ENCODE measurements at places on chromosomes 7 and 10. TPM values are rescaled to one million over a fixed set of nuclear protein-coding genes. Genes with fewer than 3 reads are reported as not detected.

DNA sequence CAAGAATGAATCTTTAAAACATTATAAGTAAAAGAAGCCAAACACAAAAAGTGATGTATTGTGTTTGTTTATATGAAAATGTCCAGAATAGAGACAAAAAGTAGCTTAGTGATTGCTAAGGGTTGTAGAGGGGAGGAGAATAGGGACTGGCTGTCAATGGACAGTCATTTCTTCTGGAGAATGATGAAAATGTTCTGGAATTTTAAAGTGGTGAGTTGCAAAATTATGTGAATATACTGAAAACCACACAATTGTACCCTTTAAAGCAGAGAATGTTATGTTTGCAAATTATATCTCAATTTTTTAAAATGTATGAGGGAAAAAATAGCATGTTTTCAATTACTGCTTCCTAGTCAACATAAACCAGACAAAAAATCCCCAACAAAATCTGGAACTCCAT is 174.2 kb downstream of the KMT2E start:
- DNase-seq = no peak

DNA sequence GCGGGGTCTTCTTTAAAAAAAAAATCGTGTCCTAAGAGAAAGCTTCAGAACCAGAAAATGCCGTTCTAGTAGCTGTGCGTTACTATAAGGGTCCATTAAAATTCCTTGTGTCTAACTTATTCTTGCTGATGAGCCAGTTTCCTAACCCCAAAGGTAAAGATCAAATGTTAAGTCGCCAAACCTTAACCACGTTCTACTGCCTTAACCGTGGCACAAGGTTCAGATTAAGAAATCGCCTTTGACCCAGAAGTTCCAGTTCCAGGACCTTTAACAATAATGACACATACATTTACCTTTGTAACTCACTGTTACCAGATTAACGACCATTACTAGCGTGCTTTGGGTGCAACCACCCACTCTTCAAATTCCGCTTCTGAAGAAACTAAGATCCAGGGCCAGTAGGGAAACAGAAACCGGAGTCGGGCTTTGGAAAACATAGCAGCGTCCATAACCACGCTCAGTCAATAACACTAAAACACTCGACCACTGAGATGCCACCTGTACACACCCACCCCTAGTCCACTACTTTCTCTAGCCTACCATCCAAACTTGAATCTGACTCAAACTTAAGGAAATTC is 620 bp downstream of the BET1 start:
- no peak for DNase-seq

DNA sequence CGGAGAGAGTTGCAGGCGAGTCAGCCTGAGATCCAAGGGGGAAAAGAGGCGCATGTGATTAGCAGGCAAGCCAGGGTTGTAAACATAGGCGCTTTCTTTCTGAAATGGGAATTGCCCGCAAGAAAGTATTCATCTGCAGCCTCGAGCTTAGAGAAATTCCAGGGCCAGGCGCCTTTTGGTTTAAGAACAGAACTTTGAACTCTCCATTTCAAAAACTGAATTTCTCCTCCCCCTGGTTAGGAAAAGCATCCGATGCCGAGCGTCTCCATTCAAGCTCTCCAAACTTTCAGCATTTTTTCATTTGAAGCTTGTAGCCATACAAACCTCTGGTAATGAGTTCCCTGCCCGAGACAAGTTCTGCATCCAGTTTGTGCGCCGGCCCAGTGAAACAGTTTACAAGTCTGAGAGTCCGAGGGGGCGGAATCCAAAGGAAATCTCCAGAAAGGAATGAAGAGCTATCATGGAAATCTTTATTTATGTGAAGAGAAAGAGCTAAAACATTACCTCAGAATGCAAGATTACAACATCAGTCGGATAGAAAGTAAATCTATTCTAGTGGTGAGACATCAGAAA is 69.9 kb downstream of the FAM204A start:
- no peak for DNase-seq

DNA sequence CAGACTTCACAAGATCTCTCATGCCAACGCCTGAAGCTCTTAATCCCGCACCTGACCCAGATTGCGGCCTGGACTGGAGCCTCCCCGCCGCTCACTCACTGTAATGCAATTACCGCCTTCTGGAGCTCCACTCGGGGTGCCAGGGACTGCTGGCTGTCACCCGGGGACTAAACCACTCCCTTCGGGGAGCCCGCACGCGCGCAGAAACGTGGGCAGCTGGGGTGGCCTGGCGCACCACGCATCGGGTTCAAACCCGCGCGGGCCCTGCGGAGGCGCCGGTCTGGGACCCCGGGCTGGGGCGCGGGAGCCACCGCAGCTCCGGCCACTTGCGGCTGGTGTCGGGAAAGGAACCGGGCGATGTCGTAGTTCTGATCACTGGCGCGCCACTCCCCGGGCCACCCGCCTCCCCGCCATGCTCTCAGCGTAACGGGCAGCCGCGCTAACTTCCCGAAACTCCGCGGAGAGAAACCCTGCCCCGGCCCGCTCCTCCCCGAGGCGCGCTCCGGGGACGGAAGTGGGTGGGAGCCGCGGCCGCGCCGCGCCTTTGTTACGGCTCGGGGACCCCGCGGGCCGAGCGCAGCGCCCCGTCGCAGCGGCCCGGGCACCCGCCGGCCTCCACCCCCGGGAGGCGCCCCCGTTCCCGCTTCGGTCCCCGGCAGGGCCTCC is 100.3 kb upstream of the SVIL start:
- DNase-seq = peak; percentile 35

Gene CTTNBP2
- not detected for total RNA-seq

GRCh38 chr10:102813734-102814452 is 23.3 kb downstream of the CYP17A1 start:
- no peak for DNase-seq

DNA sequence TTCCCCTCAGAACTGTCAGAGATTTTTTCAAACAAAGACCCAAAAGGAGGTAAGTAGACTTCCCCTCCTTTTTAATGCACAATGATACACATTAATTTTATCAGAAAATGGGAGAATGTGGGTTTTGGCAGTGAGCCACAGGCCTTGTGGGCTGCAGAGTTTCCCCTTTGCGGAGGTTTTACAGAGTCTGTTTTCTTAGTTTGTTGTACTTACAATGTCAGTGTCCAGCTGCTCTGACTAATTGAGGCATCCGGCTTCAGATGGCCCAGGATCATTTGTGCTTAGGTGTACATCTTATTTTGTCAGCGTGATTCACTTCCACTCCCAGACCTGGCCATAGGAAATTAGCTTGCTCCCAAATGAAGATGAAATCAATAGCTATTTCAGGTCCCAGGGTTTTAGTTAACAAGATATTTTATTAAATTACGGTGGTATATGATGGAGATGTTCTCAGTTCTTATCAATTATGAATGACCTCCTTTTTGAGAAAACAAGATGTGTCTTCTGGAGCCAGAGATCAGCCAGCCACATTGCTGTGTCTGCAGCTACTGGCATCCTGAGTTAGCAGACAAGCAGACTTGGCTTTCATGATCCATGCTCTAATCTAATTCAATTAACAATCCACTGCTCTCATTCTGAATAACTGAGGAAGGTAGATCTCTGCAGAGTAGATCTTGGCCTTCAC is 1086.6 kb upstream of the SORCS1 start:
- DNase-seq = no peak

Gene INPP5A
- total RNA-seq = 17.6 TPM

Gene LIPJ
- total RNA-seq = not detected

DNA sequence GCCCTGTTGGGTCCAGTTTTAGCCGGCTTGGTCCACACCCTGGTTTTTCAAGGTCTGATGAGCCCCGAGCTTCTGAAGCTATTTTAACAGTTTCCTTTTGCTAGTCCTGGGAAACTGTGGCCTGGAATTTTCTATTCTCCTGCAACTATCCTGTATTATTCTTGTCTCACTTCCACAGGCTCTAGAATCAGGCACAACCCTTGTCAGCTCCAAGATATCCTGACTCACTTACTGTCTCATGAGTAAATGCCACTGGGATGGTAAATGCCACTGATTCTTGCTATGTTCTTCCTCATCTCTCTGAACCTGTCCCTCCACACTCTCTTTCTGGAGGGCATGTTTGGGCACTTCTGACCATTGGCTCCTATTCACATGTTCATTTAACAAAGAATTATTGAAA is 611.5 kb upstream of the IGFBP3 start:
- no peak for DNase-seq

GRCh38 chr7:119974972-119975371 is 298.0 kb upstream of the KCND2 start:
- no peak for DNase-seq

- DNase-seq = no peak
Observed at GRCh38 chr10:122657729-122658128, 41.9 kb downstream of the C10orf120 start.

Data from T-helper 17 cell (primary cell).